ENCODE measurements at places on chromosomes 7 and 10. TPM values are rescaled to one million over a fixed set of nuclear protein-coding genes. Genes with fewer than 3 reads are reported as not detected.

Gene LOXL4
- total RNA-seq, result 38.2 TPM

Gene LRRTM3
- total RNA-seq, result 0.94 TPM

Gene TMEM236
- total RNA-seq, result 0.43 TPM

Gene EPHB6
- 52.0 TPM for total RNA-seq

Gene BTAF1
- 60.9 TPM for total RNA-seq

Gene NKX1-2
- total RNA-seq, result 0.08 TPM

Gene SH2D4B
- 1.1 TPM for total RNA-seq

Gene PCBD1
- 71.2 TPM for total RNA-seq

Gene PDE6C
- not detected for total RNA-seq

Gene PRTFDC1
- 2.7 TPM for total RNA-seq

Gene TMEM196
- 0.12 TPM for total RNA-seq

Gene GLUD1
- total RNA-seq, result 64.4 TPM

Gene SPDYE16
- 1.3 TPM for total RNA-seq

Gene TRIM50
- 16.3 TPM for total RNA-seq

Gene SLC25A40
- total RNA-seq, result 34.0 TPM

Gene CPSF4
- total RNA-seq, result 130 TPM

Gene PPP1R3C
- total RNA-seq, result 4.7 TPM

Gene COG5
- 76.1 TPM for total RNA-seq

Gene NRP1
- total RNA-seq, result 15.9 TPM

Gene GPR26
- 0.37 TPM for total RNA-seq

Gene ANKRD1
- 0.19 TPM for total RNA-seq

Gene STOX1
- total RNA-seq, result 3.8 TPM

Gene DLX6
- 10.1 TPM for total RNA-seq

Gene EIF4EBP2
- 50.8 TPM for total RNA-seq

Gene ANXA8L1
- total RNA-seq, result 2.2 TPM

Gene CPA2
- 1.4 TPM for total RNA-seq

Gene PTPRE
- 15.3 TPM for total RNA-seq

Gene LIPJ
- total RNA-seq, result 3.5 TPM

Gene SPDYE2
- 15.6 TPM for total RNA-seq

Gene ZNF655
- total RNA-seq, result 149 TPM

Data from testis (tissue), 5 donors.